ENCODE measurements at places on chromosomes 1 and 21. TPM values are rescaled to one million over a fixed set of nuclear protein-coding genes. Genes with fewer than 3 reads are reported as not detected.

The S100A7 gene
- total RNA-seq: not detected

The RBP7 gene
- total RNA-seq: 19.1 TPM

The LYPD8 gene
- not detected for total RNA-seq

The PTGER3 gene
- total RNA-seq: 0.52 TPM

The SYTL1 gene
- total RNA-seq: 44.3 TPM

The CD1C gene
- total RNA-seq: 12.8 TPM

The XCL1 gene
- total RNA-seq: 1.7 TPM

The UTS2 gene
- 1.4 TPM for total RNA-seq

The GBP3 gene
- total RNA-seq: 29.1 TPM

The AMY1A gene
- not detected for total RNA-seq

The LY9 gene
- total RNA-seq: 93.1 TPM

The TRIM58 gene
- 15.2 TPM for total RNA-seq

The OR14K1 gene
- not detected for total RNA-seq

The CDC14A gene
- 167 TPM for total RNA-seq

The LRIG2 gene
- 14.3 TPM for total RNA-seq

The RXRG gene
- not detected for total RNA-seq

The KLHDC9 gene
- total RNA-seq: not detected

The IL24 gene
- 0.10 TPM for total RNA-seq

The CAMK1G gene
- total RNA-seq: 0.10 TPM

The KAZN gene
- total RNA-seq: 0.31 TPM

The FCRL4 gene
- not detected for total RNA-seq

The FCGR3A gene
- 27.8 TPM for total RNA-seq

The CLCA1 gene
- not detected for total RNA-seq

The WNT3A gene
- not detected for total RNA-seq

The OPRD1 gene
- not detected for total RNA-seq

The RAB3B gene
- under 0.01 TPM for total RNA-seq

The NECTIN4 gene
- total RNA-seq: 1.4 TPM

The FABP3 gene
- not detected for total RNA-seq

The LRRC71 gene
- not detected for total RNA-seq

The GIPC2 gene
- total RNA-seq: under 0.01 TPM

The EIF4G3 gene
- total RNA-seq: 23.0 TPM

The F13B gene
- total RNA-seq: not detected

The MFAP2 gene
- not detected for total RNA-seq

The A3GALT2 gene
- total RNA-seq: not detected

The EXO1 gene
- 0.94 TPM for total RNA-seq

The CYP4B1 gene
- total RNA-seq: not detected

The VANGL2 gene
- under 0.01 TPM for total RNA-seq

The ILF2 gene
- total RNA-seq: 138 TPM

The GPR25 gene
- total RNA-seq: 0.84 TPM

The RPE65 gene
- 0.10 TPM for total RNA-seq
